ENCODE measurements at places on chromosomes 6 and 20. TPM values are rescaled to one million over a fixed set of nuclear protein-coding genes. Genes with fewer than 3 reads are reported as not detected.

DNA sequence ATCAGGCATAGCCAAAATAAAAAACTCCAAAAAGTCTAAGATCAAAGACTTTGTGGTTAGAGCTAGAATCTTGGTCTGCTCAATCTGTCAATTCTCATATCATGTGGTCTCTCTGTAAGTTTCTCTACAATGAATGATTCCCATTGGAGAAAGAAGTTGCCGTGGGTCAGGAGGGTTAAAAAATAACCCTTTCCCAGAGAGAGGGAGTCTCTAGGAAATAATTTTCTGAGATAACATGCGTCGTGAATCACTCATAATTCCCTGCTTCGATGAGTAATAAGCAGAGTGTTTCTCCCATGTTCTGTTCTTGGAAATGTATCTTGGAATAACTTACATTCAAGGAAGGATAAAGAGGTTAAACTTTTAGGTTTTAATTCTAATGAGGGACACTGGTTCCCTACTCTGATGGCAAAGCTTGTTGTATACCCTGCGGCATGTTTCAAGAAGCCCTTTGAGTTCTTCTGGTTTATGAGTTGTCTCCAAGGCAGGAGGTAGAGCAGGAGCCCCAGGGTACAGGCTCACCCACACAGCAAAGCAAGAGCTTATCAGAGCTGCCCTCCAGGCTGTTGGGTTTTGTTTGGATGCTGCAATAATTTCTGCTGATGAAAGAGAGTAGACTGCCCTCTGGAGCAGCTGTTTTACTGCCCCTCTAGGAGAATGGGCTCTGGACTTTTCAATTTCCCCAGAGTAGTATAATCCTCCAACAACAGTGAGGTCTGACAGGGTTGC, 599.1 kb downstream of the QKI start:
- DNase-seq: no peak

GRCh38 chr6:48423640-48424365, 312.8 kb upstream of the PTCHD4 start:
- no peak for DNase-seq

DNA sequence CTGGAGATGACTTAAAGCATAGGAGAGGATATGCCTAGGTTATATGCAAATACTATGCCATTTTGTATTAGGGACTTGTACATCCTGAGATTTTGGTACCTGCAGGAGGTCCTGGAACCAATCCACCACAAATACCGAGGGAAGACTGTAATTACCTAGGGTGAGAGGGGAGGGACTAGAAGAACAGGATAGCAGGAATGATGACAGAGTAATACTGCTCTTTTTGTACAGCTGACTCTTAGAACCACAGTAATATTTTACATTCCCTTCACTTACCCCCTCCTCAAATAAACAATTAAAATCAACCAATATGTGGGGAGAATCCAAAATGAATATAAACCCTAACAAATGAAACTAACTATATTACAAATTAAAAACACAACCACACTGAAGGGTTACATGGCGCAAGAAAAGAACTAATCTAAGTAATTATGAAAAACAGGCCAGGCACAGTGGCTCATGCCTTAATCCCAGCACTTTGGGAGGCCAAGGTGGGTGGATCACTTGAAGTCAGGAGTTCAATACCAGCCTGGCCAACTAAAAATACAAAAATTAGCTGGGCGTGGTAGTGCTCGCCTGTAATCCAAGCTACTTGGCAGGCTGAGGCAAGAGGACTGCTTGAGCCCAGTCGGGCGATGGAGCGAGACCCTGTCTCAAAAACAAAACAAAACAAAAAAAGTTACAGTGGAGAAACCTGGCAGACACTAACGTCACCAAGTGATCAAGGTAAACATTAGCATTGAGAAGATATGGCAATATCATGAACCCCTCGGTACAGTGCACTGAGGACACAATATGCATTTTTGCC, 37.1 kb downstream of the MAP1LC3A start:
- no peak for DNase-seq

DNA sequence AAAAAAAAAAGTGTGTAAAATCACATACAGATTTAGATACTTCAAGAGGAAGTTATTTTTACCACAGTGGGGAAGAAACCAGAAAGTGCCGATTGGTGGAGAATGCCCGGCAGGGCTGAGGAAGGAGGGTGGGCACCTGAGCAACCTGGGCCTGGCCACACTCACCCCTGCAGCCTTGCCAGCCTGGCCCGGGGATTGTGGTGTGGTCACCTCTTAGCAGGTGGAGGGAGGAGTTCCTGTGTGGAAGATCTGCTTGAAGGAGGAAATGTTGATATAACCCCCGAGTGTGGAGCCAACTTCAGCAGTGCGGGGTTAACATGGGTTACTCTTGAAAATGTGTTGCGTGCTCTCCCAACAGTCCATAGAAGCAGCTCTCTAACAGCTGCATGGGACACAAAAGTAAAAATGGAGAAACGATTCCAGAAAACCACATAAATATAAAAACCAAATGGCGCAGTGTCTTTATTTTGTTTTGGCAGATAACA, 14.7 kb downstream of the UST start:
- DNase-seq: peak; percentile 19

Gene RSPO3
- 28.2 TPM for total RNA-seq

All from psoas muscle (tissue), 8 donors.